ENCODE measurements at places on chromosomes 6 and 20.
A peak's percentile ranks its signal among the peaks of the same experiment; 100 is the strongest.

- peaks cover 22% of the 10 kb centered on the region for H3K4me1 ChIP-seq
- H3K27me3 ChIP-seq = no peaks in the 10 kb centered on the region
- H3K36me3 ChIP-seq = no peaks in the 10 kb centered on the region
- no peak overlapping the region for H3K27ac ChIP-seq
- DNase-seq = no peak
- no peak overlapping the region for H3K4me3 ChIP-seq
Observed at GRCh38 chr6:163408352-163408991, 6.0 kb upstream of the QKI start.

DNA sequence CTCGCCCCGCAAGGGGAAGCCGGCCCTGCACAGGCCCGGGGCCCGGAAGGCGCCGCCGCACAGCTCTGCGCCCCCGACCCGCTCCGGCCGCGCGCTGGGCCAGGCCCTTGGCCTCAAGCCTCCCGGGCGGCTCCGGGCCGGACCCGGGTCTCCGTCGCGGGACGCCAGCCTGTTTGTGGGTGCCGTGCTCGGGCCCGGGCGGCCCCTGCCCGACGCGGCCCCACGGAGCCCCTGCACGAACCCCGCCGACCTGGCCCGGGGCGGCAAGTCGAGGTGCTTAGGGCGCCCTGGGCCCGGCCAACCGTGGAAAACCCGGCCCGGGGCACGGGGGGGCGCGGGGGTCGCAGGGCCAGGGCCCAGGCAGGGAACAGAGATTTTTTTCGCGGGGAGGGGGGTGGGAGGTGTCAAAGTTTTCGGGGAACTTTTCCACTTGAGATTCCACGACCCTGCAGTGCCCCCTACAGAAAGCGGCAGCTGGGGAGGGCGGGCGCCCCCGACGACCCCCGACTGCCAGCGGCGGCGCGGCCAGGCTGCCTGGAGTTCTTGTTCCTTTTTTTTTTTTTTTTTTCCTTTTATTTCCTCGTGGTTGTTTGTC lies 805 bp upstream of the STX16 start:
- peak; percentile 36 for DNase-seq
- H3K4me1 ChIP-seq = peaks cover 21% of the 10 kb centered on the region
- H3K27me3 ChIP-seq = no peaks in the 10 kb centered on the region

- H3K36me3 ChIP-seq = peaks cover 6% of the 10 kb centered on the region
- H3K4me3 ChIP-seq = no peak overlapping the region
- DNase-seq = no peak
Observed at GRCh38 chr6:83190626-83191025, 2.4 kb downstream of the PGM3 start.

GRCh38 chr6:105592329-105592728 lies 189.4 kb upstream of the PREP start:
- DNase-seq = no peak
- H3K4me3 ChIP-seq = no peak overlapping the region
- peaks cover 28% of the 10 kb centered on the region for H3K4me1 ChIP-seq
- peaks cover 4% of the 10 kb centered on the region for H3K36me3 ChIP-seq
- no peaks in the 10 kb centered on the region for H3K27me3 ChIP-seq

DNA sequence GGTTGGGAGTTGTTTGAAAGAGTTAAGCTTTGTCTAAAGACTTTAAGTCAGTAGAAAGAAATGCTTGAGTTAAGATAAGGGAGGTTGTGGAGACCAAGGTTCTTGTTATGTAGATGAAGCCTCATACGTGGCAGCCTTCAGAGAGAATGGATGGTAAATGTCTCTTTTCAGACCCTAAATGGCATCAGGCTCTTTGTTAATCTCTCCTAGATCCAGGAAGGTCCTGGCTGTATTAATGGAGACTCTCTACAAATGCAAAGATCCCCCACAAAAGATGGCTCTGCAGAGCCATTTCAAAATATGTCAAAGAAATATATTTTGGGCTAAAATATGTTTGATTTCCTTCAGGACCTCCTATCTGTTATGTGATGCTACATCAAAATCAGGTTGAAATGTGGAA lies 161.6 kb downstream of the ADAT2 start:
- H3K4me3 ChIP-seq = no peak overlapping the region
- no peaks in the 10 kb centered on the region for H3K27me3 ChIP-seq
- peaks cover 2% of the 10 kb centered on the region for H3K36me3 ChIP-seq
- no peak overlapping the region for H3K27ac ChIP-seq

DNA sequence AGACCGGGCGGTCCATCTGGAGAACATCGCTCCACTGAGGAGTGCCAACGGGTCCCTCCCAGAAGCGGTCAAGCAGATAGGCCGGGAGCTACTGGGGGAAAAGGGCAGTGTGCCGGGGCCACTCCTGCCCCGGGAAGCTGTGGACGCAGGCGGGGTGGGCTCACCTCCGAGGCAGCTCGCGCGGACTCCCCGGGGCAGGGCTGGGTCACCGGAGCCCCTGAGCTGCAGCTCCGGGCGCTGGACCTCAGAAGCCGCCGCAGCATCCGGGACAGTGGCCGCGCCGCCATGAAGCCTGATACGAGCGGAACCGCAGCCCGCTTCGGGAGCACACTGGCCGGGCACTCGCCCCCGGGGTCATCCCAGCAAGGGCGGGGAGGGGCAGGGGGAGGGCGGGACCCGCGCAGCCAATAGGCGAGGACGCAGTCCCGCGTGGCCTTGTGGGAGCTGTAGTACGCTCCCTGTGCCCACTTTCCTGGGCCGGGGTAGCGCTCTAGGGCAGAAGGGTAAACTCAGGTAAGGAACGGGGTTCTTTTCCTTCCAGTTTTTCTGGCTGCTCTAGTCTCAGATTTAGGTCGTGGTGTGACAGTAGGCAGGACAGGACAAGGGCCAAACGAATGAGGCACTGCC lies at the start of gene MOCS1:
TSS of gene MOCS1 (minus strand) at position 332 of the 627 bp plus-strand sequence. CDS start at position 287, 45 bp downstream.
- no peaks in the 10 kb centered on the region for H3K4me1 ChIP-seq
- DNase-seq = no peak
- H3K36me3 ChIP-seq = no peaks in the 10 kb centered on the region
- H3K27ac ChIP-seq = no peak within 1 kb of the TSS
- H3K4me3 ChIP-seq = peak within 1 kb of the TSS; percentile 71

DNA sequence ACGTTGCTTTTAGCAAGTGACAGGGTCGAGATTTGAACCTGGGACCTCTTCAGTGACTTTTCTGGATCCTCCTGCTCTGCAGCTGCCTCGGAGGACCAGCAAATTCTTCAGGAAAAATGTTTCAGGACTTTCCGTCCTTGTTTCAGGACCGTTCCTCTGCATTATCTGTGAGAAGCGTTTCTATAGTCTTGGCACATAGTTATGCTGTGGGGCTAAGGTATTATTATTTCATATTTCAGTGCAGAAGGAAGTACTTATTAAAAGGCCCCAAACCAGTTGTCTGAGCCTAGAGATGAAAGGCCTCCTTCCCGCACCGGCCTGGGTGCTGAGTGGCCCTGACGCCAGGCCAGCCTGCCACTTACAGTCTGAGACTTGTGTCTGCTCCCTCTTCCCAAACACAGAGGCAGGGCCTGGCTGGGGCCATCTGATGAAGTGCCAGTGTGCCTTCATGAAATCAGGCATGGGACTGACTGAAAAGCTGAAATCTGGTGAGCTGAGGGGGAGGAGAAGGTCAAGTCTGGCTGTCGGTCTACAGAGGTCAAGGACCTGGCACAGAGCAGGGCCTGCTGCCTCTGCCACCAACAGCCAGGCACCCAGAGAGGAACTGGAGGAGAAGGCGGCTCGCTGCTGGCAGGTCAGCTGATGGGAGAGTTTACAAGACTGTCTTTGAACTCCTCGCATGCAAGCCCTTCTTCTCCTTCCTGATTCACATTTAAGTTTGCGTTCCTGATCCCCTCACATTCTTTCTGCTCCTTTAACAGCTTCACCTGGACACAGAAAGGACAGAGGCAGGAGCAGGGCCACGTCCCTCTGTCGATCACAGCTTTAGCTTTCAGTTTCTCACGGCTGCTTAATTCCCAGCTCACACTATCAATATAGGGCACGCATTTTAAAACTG lies 8.9 kb upstream of the QKI start:
- H3K27ac ChIP-seq = peak overlapping the region; percentile 91
- peak overlapping the region; percentile 88 for H3K4me3 ChIP-seq
- no peaks in the 10 kb centered on the region for H3K27me3 ChIP-seq
- no peaks in the 10 kb centered on the region for H3K36me3 ChIP-seq

DNA sequence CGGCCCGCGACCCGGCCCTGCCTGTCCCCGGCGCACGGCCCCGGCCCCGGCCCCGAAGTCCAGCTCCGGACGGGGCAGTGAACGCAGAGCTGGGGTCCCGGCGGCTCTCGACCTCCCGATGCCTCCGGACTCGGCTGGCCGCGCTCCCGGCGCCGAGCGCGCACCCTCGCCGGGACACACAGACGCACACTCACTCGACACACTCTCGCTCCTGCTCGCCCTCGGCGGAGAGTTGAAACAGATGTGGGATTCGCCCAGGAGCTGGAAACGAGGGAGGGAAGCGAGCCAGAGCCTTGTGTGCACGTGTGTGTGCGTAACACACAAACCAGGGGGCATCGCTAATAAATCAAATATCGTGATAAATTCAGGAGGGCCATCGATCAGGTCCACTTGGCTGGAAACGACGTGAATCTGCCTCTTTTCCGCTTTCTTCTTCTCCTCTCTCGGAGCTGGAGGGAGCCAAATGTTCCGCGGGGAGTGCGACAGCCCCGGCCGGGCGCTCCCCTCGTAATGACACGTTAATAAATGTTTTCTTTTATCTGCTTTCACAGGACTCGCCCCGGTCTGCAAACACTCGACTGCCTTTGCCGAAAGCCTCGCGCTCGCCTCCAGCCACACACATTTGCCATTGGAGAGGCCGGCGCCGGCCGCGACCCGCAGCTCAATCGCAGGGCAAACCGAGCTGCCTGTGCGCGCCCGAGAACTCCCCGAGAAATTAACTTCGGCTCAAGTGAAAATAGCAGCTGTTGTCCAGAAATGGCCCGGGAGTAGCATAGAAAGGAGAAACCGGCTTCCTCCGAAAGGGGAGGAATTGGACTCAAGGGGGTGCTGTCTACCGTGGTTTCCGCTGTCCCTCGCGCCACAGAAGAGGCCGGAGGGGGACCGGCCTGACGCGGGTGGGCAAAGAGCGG lies 828 bp upstream of the SULF2 start:
- peaks cover 79% of the 10 kb centered on the region for H3K27me3 ChIP-seq
- H3K4me3 ChIP-seq = peak overlapping the region; percentile 86

DNA sequence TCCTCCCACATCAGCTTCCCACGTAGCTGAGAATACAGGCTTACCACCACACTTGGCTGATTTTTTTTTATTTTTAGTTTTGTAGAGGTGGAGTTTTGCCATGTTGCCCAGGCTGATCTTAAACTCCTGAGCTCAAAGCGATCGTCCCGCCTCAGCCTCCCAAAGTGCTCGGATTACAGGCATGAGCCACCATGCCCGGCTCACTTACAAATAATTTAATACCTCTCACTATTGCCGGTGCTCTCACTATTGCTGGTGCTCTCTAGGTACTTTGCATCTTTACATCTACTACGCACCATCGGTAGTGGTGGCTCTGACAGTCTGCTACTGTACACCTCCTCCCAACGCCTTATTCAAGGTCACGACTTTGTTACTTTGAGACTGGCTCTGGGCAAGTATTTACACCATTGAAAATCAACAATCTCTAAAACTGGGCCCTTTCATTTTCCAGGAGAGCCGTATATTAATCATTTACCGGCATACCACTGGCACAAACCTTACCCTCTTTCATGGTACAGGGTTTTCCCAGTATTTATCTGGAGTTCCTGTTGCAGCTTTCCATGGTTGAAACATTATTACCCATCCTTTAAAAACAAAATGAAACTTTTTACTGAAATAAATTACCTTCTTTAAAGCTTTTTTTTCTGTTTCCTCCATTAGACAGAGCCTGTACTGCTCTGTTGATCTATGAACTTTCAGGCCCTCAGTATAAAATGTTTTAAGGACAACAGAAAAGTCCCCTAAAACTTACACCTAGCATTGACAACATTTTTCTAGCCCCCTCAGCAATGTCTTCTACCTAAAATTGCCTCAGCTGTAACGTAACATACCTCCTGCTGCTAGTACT lies 259.6 kb upstream of the PLCB4 start:
- DNase-seq = no peak
- H3K4me1 ChIP-seq = no peaks in the 10 kb centered on the region
- no peaks in the 10 kb centered on the region for H3K27me3 ChIP-seq
- H3K4me3 ChIP-seq = no peak overlapping the region
- H3K27ac ChIP-seq = no peak overlapping the region

GRCh38 chr6:17361013-17361412 lies 32.4 kb upstream of the CAP2 start:
- H3K27ac ChIP-seq = no peak overlapping the region
- H3K36me3 ChIP-seq = no peaks in the 10 kb centered on the region
- no peak for DNase-seq
- H3K4me1 ChIP-seq = no peaks in the 10 kb centered on the region
- H3K4me3 ChIP-seq = no peak overlapping the region

GRCh38 chr6:24997905-24998304 lies 62.1 kb upstream of the RIPOR2 start:
- peaks cover 55% of the 10 kb centered on the region for H3K4me1 ChIP-seq
- H3K27ac ChIP-seq = peak overlapping the region; percentile 57
- no peak overlapping the region for H3K4me3 ChIP-seq
- no peak for DNase-seq
- no peaks in the 10 kb centered on the region for H3K27me3 ChIP-seq

- no peak overlapping the region for H3K27ac ChIP-seq
- H3K4me1 ChIP-seq = peaks cover 3% of the 10 kb centered on the region
- H3K27me3 ChIP-seq = peaks cover 21% of the 10 kb centered on the region
- no peaks in the 10 kb centered on the region for H3K36me3 ChIP-seq
- no peak for DNase-seq
- H3K4me3 ChIP-seq = no peak overlapping the region
Observed at GRCh38 chr6:135630789-135631376, 133.3 kb upstream of the AHI1 start.

DNA sequence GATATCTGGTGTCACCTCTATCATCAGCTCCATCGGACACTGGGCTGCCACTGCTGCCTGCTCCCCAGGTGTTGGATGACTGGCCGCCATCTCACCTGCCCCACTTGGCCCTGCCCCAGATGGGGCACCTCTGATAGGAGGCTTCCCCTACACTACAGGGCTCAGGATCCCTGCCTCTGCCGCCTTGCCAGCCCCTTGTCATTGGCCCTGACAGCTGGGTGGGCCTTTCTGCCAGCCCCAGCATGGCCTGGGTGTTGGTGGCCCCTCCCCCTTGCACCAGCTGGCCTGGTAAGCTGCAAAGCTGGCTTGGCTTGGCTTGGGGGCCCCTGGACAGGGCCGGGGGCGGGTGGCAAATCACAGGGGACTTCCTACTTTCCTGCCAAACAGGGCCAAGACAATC lies 10.6 kb downstream of the PACSIN1 start:
- H3K27ac ChIP-seq = no peak overlapping the region
- no peaks in the 10 kb centered on the region for H3K27me3 ChIP-seq
- no peaks in the 10 kb centered on the region for H3K4me1 ChIP-seq

DNA sequence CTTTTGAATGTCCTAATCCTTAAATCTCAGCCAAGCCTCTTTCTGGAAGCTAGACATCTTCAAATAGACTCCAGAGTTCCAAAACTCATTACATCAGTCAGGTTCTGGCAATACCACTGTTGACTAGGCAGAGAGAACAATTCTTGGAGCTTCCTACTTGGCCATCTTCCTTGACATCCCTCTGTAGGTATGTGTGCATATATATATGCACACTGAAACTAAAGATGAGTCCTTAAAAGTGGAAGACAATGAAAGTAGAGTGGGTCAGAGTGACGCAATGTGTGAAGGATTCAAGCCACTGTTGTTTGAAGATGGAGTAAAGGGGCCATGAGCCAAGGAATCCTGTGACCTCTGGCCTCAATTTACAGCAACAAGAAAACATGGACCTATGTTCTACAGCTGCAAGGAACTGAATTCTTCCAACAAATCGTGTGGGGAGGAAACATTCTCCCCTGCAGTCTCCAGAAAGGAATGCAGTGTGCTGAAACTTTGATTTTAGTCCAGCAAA lies 18.7 kb upstream of the DUSP22 start:
- no peaks in the 10 kb centered on the region for H3K36me3 ChIP-seq
- H3K4me3 ChIP-seq = no peak overlapping the region
- peaks cover 6% of the 10 kb centered on the region for H3K4me1 ChIP-seq
- H3K27ac ChIP-seq = no peak overlapping the region

All from T-helper 17 cell (primary cell).